A673 (cell line): ENCODE measurements at places on chromosomes 16 and 17. TPM values are rescaled to one million over a fixed set of nuclear protein-coding genes. Genes with fewer than 3 reads are reported as not detected.

Gene ANKRD13B
- 81.5 and 98.7 TPM in 2 replicates for total RNA-seq

Gene CLEC19A
- not detected in 2 replicates for total RNA-seq

Gene RRAD
- total RNA-seq, result 0.19 and 0.28 TPM in 2 replicates

DNA sequence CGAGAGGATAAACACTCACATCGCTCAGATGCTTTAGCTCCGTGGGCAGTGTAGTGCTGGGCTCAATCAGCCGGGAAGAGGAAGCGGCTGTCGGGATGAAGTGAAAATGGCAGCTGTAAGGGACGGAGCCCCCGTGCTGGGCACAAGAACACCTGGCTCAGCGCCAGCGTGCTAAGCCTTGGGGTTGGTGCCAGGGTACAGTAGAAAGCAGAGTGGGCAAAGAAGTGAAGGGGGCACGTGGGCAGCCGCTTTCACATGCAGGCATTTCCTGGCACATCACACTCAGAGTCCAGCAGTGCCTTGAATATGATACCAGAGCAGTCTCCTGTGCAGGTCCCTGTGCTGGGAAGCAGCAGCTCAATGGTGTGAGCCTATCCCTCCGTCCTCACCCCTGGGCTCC is 51.1 kb upstream of the FOXF1 start:
- no peak for DNase-seq

DNA sequence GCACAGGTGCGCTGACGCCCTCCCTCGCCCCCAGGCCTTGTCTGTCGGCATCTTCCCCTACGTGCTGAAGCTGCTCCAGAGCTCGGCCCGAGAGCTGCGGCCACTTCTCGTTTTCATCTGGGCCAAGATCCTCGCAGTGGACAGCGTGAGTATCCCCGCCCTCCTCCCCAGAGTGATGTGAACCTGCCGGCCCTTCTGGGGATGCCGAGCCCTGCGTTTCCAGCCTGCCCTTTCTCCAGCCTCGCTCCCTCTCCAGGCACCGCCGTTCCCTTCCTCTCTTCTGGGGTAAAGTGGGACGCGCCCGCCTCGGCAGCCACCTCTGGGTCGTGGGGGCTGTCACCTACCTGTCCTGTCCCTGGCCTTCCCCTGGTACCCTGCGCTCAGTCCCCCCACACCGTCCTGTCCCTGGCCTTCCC is 133.9 kb upstream of the CHMP6 start:
- no peak for DNase-seq
